MV-4-11 (cell line): ENCODE measurements at places on chromosomes 16 and 17.

DNA sequence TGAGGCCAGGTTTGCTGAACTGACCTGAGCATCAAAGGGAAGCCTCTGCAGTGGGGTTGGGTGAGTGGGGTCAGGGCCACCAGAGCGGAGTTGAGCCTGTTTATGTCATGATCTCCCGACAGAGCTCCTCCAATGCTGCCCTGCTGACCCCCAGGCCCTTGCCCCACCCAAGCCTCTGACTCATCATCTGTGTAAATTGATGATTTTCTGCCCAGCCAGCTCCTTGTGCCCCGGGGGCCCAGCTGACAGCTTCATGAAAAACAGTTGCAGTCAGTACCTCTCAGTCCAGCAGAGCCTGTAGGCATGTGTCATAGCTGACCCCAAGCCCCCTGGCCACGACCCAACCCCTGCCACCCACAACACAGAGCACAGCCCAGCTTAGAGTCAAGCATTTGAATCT lies 134.9 kb downstream of the CCT6B start:
- DNase-seq: no peak

GRCh38 chr16:6947291-6947690 lies 385.4 kb upstream of the RBFOX1 start:
- DNase-seq: no peak

- no peak for DNase-seq
Measured at GRCh38 chr17:4597975-4598374, 13.6 kb downstream of the SMTNL2 start.

GRCh38 chr17:17781591-17782496 lies 54.9 kb downstream of the SREBF1 start:
- no peak for DNase-seq

DNA sequence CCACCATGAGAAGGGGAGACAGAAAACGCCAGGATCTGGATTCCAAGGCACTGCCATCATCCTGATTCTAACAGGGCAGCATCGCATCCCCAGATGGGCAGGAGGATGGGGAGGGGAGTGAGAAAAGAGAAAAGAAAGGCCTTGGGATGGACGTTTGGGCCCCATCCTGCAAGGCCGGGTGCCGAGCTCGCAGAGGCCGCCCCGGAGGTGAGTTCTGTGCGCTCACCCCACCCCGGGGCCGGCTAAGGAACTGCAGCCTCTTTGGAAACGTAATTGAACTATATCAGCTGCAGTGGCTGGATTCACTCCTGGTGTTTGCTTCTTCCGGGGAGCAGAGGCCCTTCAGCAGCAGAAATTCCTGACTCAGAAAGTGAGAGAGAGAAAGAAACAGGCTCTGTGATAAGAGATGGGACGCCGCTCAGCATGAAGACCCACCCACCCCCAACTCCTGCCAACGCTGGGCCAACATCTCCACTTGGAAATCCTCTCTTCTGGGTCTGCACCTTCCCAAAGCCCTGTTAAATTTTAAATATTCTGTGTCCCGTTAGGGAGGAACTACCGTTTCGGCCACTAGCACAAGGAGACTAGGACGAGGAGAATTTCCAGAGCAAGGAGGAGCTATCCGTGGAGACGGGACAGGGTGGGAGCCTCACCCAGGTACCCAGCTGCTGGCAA lies 8.5 kb upstream of the SSTR2 start:
- DNase-seq: peak; percentile 32

GRCh38 chr16:7374614-7375174 lies 42.0 kb downstream of the RBFOX1 start:
- no peak for DNase-seq

GRCh38 chr16:65062736-65063583 lies 58.9 kb downstream of the CDH11 start:
- no peak for DNase-seq

DNA sequence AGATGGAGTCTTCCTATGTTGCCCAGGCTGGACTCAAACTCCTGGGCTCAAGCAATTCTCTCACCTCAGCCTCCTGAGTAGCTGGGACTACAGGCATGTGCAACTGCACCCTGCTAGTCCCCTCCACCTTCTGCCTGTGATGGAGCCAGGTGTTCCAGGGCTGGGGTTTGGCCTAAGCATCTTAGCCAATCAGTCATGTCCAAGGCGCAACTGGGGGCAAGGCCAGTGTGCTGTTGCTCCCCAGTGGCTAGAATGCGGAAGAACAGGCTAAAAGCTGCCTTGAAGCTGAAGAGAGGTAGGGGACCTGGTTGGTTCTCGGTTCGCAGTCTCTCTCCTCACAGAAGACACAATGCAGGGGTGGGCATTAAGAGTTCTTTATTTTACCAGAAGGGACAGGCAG lies 18.6 kb downstream of the FLOT2 start:
- DNase-seq: peak; percentile 19

DNA sequence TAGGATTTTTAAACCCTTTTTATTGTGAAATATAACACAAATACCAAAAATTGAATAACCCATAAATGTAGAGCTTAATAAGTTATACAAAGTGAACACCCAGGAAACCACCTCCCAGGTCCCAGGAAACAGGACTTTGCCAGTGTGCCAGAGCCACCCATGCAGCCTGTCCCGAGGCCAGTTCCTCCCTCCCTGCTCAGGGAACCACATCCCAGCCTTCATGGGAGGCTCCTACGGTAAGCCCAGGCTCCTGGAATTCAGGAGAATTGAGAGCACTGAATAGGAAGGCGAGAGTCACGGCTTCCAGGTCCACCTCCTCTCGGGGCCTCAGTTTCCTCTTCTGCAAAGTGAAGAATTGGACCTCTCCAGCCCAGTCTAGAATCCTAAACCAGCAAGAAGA lies 178.2 kb downstream of the TMEM132E start:
- DNase-seq: no peak

GRCh38 chr16:66271074-66272060 lies 95.1 kb upstream of the CDH5 start:
- no peak for DNase-seq

- no peak for DNase-seq
Measured at GRCh38 chr17:1196946-1197345, 17.2 kb upstream of the ABR start.

DNA sequence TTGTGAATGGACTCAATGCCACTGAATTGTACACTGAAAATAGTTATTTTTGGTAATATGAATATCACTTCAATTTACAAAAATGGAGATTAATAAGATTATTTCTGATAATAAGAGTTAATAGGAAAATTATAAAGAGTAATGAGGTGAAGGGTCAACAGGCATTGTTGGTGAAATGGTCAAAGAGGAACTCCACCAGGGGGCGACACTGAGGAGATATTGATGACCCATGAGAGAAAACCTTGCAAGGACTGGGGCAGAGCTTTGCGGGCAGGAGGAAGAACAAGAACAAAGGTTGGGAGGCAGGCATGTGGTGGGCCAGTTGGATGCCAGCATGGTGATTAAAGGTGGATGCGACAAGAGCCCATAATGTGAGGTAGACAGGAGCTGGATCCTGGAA lies 74.0 kb upstream of the XYLT1 start:
- DNase-seq: no peak

- peak; percentile 54 for DNase-seq
Measured at GRCh38 chr17:48244121-48244711, 136.7 kb downstream of the SNX11 start.

GRCh38 chr16:75804368-75804767 lies 78.1 kb upstream of the CPHXL start:
- no peak for DNase-seq
